Choroid plexus epithelial cell (primary cell): ENCODE measurements at places on chromosomes 3 and 15.

DNA sequence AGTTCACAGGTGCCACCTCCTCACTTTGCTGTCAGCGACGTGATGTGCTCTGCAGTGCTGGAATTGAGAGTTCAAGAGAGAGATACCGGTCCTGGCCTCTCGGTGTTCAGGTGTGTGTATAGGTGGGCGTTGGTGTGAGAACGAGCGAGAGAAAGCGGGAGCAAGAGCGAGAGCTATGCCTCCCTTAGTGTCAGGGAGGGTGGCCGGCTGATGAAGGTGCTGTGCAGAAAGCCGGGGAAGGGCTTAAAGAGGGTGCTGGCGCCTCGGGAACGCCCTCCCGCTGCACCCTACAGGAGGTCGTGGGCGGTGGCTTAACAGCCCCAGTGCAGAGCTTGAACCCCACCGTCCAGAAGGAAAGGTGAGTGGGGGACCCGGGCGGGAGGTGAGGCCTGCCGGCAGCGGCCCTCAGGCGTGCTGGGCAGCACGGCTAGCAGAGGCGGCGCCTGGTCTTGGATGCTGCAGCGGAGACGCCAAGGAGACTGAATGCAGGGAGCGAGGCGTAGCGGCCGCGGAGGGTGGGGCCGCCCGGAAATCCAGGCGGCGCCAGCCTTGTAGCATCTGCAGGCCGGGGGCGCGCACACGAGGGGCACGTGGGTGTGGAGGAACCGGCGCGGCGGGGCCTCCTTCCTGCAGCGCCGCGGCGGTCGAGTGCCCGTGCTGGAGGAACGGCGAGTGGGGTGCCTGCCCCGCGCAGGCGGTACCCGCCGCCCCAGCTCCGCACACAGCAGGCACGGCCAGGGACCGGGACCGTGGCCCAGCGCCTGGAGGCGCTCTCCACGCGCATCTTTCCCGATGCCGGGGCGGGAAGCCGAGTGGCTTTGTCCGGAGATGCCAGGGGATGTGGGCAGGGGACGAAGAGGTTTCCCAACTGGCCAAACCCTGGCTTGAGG is 246.8 kb upstream of the TOPAZ1 start:
- DNase-seq, result peak; percentile 15

DNA sequence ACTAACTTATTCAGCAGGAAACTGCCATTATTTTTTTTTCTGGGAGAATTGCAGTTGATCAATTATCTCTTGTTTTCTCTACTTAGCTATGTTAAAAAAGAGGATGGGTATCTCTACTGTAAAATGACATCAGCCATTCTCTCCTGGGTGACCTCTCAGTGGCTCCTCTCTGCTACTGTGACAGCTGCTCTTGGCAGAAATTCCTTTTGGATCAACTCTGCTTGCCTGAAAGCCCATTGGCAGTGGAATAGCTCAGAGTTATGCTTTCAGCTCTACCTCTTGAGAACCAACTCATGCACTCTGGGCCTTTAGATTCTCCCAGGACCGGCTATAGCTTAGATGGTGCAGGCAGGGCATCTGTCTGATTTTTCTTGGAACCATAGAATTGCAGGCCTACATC is 99.9 kb upstream of the GAP43 start:
- DNase-seq, result no peak

- DNase-seq, result no peak
These were observed 29.0 kb downstream of the HGD start for GRCh38 chr3:120652896-120653545.

DNA sequence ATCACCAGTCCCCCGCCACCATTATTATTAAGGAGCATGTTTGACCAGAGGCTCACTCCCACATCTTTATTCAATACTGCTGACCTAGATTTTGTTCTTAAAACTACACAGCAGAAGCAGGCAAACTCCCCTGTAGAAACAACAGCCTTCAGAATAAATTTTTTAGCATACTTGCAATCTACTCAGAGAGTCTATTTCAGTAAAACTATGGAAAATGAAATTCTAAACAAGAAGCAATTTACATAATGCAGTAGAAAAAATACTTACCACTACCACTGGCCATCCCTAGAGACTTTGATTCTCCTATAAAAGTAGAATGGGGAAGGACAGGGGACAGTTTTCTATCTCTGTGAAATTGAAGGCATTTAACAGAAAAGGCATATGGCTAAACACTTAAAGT is 76.0 kb downstream of the MAP4 start:
- DNase-seq, result no peak

DNA sequence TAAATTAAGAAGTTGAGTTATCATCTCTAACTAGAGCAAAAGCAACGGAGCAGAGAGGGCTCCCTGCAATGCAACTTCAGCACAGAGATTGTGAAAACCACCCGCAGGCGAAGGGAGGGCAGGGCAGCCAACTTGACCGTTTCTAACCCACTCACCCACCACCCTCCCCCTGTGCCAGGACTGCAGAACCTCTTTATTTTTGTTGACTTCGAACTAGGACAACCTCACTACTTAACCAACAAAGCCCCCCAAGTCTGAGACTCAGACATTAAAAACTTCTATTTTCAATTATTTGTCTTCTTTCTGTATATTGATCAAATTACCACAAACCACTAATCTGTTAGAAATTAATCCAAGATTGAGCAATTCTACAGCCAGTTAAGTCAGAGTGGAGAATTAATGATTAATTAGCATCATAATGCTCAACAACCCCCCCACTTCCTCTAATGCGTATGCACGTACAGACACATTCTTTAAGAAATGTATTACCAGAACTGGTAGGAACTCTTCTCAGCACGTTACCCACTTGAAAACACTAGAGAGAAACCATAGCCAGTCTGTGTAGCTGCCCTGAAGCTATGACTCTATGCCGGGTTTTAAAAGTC is 2.0 kb downstream of the MGLL start:
- DNase-seq, result peak; percentile 62

- DNase-seq, result no peak
These were observed 32.3 kb downstream of the STOML1 start for GRCh38 chr15:73959801-73960200.

- DNase-seq, result no peak
These were observed 31.3 kb upstream of the FURIN start for GRCh38 chr15:90837094-90837493.

DNA sequence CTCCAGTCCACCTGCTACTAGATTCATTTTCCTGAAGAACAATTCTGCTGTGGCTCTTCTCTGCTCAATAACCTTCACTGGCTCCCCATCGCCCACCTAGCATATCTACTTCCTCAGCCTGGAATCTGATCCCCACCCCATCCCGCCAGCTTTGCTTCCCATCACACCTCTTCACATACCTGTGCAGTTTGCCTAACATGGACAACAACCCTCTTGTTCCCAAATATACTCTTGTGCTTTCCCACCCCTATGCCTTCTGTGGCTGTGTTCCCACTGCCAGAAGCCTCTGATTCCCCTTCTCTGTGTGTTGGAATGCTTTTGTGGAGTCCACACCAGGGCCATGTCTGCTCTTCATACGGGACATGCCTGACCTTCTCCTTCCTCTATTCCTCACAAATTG is 29.5 kb downstream of the CMTM7 start:
- DNase-seq, result no peak

DNA sequence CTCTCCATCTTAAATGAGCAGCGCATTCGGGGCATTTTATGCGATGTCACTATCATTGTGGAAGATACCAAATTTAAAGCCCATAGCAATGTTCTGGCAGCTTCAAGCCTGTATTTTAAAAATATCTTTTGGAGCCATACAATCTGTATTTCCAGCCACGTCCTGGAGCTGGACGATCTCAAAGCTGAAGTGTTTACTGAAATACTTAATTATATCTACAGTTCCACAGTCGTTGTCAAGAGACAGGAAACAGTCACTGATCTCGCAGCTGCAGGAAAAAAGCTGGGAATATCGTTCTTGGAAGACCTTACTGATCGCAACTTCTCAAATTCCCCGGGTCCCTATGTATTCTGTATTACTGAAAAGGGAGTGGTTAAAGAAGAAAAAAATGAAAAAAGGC is 44.4 kb upstream of the RASA2 start:
- DNase-seq, result no peak

DNA sequence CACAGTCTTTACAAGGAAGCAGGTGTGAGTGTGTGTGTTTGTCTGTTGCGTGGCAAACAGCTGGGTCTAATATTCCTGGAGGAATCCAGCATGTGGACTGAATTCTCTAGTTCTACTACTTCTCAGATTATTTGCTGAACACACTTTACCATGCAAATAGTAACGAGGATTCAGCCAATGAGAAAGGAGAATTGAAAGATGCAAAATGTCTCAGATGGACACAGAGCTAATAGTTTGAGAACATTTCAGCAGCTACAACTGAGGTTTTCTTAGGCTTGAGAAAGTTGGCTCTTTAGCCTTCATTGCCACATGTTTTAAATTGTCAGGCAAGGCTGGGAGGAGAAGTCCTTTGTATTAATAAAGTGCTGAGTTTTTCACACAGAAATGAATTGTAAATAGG is 568.0 kb upstream of the MDFIC2 start:
- DNase-seq, result no peak

DNA sequence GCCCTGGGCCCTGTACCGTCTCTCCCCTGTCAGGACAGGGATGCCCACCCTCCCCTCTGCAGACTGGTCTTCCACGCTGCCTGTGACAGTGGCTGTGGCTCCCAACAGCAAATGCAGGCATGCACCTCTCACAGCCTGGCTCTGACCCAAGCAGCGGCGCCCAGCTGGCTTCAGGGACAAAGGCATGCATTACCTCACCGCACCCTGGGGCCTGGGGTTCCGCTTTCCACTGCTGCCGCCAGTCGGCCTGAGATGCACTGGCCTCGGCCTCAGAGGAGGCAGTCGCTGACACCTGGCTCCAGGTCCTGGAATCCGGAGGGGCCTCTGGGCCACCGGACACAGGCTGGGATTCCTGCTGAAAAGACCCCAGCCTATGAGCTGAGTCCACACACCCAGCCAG is 70.3 kb downstream of the SCN5A start:
- peak; percentile 70 for DNase-seq

DNA sequence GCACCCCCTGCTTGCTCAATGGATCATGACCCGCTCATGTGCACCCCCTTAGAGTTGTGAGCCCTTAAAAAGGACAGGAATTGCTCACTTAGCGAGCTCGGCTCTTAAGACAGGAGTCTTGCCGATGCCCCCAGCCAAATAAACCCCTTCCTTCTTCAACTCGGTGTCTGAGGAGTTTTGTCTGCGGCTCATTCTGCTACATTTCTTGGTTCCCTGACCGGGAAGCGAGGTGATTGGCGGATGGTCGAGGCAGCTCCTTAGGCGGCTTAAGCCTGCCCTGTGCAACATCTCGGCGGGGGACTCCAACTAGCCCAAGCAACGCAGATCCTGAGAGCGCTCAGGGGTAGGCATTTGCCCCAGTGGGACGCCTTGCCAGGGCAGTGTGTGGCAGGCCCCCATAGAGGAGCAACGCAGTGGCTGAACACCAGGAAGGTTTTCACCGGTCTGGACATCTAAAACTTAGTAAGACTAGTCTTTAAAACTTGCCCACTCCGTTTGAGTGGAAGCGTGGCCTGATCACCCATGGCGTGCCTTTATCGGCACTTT is 9.5 kb downstream of the SLCO2A1 start:
- DNase-seq, result no peak

DNA sequence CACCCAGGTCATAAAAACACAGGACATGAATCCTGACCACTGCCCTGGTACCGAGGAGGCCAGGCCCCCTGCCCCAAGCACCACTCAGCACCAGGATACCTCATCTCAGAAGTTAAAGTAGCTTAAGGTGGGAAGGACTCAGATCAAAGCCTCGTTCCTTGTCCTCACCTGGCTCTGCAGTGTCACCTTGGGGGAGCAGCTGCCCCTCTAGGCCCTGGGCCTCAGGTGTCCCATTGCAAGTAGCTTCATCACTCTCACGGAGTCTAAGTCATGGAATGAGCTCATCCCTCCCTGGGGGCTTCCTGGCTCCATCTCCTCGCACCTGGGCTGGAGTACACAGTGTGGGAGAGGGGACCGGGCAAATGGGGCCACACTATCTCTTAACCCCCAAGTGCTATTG is 148.0 kb downstream of the TPRA1 start:
- no peak for DNase-seq

- DNase-seq, result no peak
These were observed 698.1 kb downstream of the FHIT start for GRCh38 chr3:60553144-60553543.

DNA sequence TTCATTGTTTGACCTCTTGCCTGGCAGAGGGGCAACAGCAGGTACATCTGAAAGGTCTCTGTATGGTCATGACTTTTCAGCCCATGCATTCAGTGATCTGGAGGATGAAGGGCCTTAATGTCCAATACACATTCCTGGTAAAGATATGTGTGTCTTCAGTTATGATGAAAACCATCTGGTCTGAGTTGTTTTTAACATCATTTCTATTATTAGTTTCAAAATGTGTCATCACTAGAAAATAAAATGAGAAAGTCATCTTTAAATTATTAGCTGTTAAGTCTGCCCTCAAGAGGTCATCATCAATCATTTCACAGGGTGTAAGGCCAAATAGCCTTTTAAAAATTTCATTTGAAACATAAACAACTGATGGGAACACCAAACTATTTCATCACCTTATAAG is 92.1 kb upstream of the PLSCR4 start:
- DNase-seq, result peak; percentile 63

DNA sequence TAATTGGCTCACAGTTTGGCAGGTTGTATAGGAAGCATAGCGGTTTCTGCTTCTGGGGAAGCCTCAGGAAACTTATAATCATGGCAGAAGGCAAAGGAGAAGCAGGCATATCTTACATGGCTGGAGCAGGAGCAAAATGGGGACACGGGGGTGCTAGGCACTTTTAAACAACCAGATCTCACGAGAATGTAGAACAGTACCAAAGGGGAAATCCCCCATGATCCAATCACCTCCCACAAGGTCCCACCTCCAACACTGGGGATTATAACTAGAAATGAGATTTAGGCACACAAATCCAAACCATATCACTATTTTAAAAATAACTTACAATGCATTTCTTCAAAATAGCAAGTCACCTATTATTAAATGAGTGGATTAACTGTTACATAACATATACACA is 47.1 kb upstream of the ANKRD28 start:
- DNase-seq, result no peak

GRCh38 chr3:74000725-74001124 is 376.0 kb upstream of the PDZRN3 start:
- DNase-seq, result peak; percentile 7

DNA sequence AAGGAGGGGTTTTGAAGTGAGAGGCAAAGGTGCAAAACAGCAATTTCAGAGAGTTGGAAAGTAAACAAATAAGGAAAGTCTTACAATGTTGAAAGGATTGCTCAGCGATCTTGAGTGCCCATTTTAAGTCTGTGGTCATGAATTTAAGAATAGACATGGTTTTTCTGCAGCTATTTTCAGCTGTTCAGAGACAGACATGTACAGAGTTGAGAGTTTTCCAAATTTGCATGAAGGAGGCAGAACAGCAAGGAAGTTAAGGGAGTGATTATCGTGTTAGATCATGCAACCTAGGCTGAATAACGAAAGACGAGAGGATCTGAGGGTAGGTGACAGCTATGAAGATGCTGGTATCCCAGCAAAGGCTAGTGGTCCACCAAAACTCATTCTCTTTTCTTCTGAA is 37.2 kb downstream of the DET1 start:
- DNase-seq, result no peak

GRCh38 chr3:32992310-32992686 is 40.9 kb downstream of the CCR4 start:
- DNase-seq, result no peak
